ENCODE measurements at places on chromosomes 5 and 9. TPM values are rescaled to one million over a fixed set of nuclear protein-coding genes. Genes with fewer than 3 reads are reported as not detected.

DNA sequence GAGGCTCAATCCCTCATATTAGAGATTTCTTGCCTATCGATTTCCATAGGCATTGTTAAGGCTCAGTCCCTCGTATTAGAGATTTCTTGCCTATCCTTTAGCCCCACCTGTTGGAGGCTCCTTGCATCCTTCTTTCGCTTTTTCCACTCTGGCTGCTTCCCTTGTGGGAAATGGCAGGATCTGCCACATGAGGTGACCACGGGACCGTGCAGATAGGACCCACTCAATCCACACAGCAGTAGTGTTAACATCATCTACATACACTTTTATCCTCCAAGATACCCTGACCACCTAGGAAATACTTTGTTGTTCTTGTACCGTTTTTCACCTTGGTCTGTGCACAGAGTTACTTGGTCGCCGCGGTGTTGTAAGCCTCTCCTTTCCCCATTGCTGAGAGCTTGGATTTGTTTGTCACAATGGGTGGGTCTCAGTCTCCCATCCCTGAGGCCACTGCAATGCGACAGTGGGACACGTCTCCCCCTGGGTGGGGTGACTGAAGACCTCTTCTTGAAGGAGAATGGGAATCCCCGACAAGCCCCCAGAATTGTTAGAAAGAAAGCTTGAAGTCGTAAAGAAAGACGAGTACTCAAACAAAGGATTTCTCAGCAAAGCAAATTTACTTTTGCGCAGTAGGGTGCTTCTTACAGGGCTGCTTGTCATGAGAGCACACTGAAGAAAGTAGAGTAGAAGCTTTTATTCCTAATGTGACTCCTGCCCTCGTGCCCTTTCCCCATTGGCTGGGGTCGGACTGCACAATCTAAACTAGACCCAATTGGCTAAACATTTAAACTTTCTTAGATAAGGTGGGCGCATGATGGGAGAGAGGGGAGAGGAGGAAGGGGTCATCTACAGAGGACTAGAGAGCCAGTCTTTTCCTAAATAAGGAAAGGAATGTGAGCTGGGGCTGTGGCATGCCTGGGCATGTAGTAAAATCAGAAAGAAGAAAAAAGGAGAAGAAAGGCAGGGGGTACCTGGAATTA, 19.8 kb downstream of the IFT74 start:
- peaks cover 28% of the 10 kb centered on the region for H3K4me1 ChIP-seq
- peak; percentile 87 for DNase-seq
- peak overlapping the region; percentile 39 for H3K4me3 ChIP-seq

DNA sequence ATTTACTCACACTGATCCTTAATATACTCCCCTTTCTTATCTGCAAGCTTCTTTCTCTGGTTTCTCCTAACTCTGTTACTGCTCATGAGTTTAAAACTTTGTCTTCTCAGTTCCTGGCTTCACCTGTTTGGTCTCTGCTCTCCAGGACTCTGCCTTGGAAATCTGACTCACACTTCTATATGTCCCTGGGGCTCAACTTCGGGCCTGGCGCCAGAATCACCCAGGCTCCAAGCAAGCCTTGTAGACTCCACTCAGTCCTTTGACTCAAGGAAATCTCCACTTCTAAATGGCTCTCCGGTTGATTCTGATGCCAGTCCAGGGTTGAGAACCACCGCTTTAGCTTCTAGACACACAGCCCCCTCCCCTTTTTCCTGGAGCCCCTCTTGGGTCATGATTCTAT, 57.8 kb downstream of the TMC1 start:
- H3K27ac ChIP-seq = no peak overlapping the region
- H3K36me3 ChIP-seq = no peaks in the 10 kb centered on the region
- H3K27me3 ChIP-seq = no peaks in the 10 kb centered on the region
- no peak for DNase-seq

DNA sequence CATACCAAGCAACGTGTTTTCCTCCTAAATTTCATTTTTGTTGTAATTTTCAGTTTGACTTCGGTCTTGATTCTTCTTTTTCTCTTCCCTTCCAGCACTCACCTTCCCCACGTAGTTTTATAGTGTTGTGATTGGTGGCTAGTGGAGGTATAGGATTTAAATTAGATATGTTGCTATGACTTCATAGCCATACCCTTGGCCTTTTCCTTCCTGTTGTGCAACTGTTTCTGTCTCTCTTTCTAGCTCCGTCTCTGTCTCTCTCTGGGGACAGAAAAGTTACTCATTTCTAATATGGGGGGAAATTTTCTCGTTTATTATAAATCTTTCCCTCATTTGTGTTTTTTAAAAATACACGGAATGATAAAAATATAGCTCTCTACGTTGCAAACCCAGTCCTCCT, 20.6 kb upstream of the C5orf24 start:
- no peak overlapping the region for H3K4me3 ChIP-seq
- DNase-seq = no peak
- H3K36me3 ChIP-seq = peaks cover 32% of the 10 kb centered on the region
- H3K27me3 ChIP-seq = no peaks in the 10 kb centered on the region
- no peak overlapping the region for H3K27ac ChIP-seq

RPS14 gene
- 3,639 TPM for total RNA-seq

CMYA5 gene
- 3.5 TPM for total RNA-seq

IFNB1 gene
- total RNA-seq = not detected
